ENCODE measurements at places on chromosomes 7 and 10.

DNA sequence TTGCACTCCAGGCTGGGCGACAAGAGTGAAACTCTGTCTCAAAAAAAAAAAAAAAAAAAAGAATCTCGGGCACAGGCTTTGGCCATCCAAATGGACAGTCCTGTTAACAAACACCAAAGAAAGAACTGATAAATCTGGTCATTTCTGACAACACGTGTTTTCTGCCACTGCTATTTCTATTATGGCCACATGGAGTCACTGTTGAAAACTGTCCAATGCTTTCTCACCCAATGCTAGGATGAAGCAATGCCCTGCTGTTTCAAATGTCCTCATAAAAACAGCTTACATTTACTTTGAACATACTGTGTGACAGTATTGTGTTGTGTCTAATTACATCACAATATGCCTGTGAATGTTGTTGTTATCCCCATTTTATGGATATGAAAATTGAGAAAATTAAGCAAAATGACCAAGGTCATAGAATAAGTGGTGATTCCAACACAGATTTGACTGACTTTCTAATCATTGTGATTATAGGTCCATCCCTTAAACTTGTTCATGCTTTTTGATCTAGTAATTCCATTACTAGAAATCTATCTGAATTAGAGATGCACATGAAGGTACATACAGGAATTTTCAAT lies 19.9 kb upstream of the MAP3K8 start:
- DNase-seq, result peak; percentile 74

- peak; percentile 50 for DNase-seq
Measured at GRCh38 chr7:80133361-80134114, 1.1 kb upstream of the GNAI1 start.

DNA sequence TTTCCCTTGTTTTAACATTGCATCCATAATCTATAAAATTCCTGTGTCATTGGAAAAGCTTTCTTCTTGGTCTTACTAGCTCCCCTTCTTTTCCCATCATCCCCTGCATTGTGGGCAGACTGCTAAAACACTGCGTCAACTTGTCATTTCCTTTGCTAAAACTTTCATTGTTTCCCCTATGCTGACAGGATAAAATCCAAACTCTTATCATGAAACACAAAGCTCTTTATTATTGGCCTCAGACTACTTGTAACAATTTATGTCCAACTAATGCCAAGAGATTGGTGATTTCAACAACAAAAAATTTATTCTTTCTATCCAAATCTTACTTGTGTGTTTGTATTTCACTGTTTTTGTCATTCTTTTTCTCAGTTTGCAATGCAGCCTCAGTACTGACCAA lies 339.1 kb downstream of the HGF start:
- DNase-seq, result no peak

GRCh38 chr10:19250546-19250945 lies 201.9 kb downstream of the MALRD1 start:
- no peak for DNase-seq

DNA sequence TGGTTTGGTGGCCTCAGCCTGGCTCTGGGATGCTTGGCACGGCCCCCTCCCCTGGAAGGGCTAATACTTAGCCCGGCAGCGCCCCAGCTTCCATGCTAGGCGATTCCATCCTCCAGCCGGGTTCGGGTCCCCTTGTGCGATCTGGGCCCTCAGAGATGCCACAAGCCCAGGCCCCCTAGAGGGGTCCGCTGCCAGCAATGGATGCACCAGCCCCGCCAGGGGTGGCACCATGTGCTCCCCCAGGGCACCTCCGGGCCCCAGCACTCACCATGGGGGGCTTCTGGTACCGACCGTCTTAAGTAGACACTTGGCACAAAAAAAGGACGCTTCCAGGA lies 125.7 kb upstream of the KCTD7 start:
- no peak for DNase-seq

Measured in KBM-7 (cell line).